Activated B cell treated with CpG ODN at 0.5 μM for 24 hours (primary cell): ENCODE measurements at places on chromosomes 12 and 14. TPM values are rescaled to one million over a fixed set of nuclear protein-coding genes. Genes with fewer than 3 reads are reported as not detected.

DNA sequence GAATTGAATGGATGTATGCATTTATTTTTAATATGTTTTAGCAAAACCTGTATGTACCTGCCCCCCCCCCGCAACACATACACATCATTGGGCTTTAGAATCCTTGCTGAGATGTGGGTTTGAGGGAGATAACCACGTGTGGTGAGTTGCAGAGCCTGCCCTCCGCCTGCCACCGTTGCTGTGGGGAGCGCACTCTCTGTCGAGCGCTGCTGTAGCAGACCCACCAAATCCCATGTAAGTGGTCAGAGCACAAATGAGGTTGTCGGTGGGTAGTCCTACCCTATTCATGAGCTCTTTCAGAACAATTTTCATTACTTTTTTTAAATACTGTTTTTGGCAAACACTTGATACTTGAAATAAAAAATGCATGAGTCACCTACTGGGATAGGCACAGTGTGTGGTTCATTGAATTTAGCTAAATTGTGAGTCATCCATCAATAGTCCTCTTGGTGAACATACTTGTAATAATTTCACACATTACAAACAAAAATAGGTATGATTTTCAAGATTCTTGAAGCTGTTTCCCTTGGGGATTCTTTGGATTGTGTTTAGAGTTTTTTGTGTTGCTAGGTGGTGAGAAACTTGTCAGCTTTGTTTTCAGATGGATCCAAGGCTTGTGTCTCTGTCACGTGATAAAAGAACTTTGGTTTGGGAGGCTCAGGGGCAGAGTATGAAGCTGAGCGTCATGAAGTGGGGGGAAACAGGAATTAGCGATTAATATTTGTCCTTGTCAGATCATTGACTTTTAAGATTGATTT, 107.6 kb downstream of the PTCSC3 start:
- no peaks in the 10 kb centered on the region for H3K4me1 ChIP-seq
- no peak overlapping the region for H3K27ac ChIP-seq
- no peaks in the 10 kb centered on the region for H3K36me3 ChIP-seq
- H3K4me3 ChIP-seq, result no peak overlapping the region

DNA sequence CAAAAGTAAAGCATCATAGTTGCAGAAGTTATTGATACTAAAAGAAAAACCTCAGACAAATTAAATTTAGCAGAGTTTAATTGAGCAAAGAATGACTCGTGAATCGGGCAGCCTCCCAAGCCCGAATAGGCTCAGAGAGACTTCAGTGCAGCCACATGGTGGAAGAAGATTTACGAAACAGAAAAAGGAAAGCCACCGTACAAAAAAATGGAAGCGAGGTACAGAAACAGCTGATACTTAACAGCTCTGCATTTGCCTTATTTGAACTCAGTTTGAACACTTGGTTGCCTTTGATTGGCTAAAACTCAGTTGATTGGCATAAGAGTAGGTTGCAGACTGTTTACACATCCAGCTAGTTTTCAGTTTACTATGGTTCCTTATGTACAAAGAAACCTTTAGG, 12.9 kb downstream of the TTC9 start:
- no peak for DNase-seq
- no peaks in the 10 kb centered on the region for H3K27me3 ChIP-seq
- H3K36me3 ChIP-seq, result peaks cover 36% of the 10 kb centered on the region
- peak overlapping the region; percentile 98 for H3K27ac ChIP-seq
- peaks cover 82% of the 10 kb centered on the region for H3K4me1 ChIP-seq

- no peaks in the 10 kb centered on the region for H3K27me3 ChIP-seq
- H3K27ac ChIP-seq, result no peak overlapping the region
- DNase-seq, result no peak
- no peaks in the 10 kb centered on the region for H3K4me1 ChIP-seq
- no peaks in the 10 kb centered on the region for H3K36me3 ChIP-seq
- H3K4me3 ChIP-seq, result no peak overlapping the region
These were observed 353.6 kb downstream of the TMTC2 start for GRCh38 chr12:83040339-83040738.

The AQP6 gene
- not detected in 2 replicates for total RNA-seq

The RTN1 gene
- total RNA-seq, result not detected in 2 replicates

- no peaks in the 10 kb centered on the region for H3K27me3 ChIP-seq
- DNase-seq, result no peak
- no peak overlapping the region for H3K27ac ChIP-seq
- H3K4me3 ChIP-seq, result no peak overlapping the region
- H3K36me3 ChIP-seq, result peaks cover 14% of the 10 kb centered on the region
- H3K4me1 ChIP-seq, result peaks cover 2% of the 10 kb centered on the region
These were observed 91.9 kb downstream of the DPF3 start for GRCh38 chr14:72801836-72802587.

The PLEK2 gene
- not detected in 2 replicates for total RNA-seq

GRCh38 chr12:5187136-5187535, 143.5 kb downstream of the KCNA5 start:
- peaks cover 9% of the 10 kb centered on the region for H3K27me3 ChIP-seq
- no peak for DNase-seq
- H3K27ac ChIP-seq, result no peak overlapping the region
- H3K36me3 ChIP-seq, result no peaks in the 10 kb centered on the region

DNA sequence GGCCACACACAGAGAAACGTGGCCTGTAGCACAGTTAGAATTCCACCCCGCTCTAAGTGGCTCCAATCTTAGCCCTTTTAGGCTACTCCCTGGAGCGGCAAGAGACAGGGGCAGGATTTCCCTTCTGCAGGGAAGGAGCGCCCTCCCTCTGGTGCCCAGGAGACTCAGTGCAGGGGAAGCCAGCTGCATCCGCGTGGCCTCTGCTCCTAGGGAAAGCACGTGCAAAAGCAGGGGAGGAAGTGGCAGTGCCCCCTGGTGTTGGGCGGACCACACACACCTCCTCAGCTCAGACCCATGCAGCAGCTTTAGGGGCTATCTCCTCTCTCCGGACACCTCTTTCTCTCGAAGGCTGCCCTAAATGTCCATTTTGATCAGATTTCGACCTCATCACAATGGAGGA, 50.0 kb downstream of the SPRING1 start:
- H3K4me1 ChIP-seq, result peaks cover 25% of the 10 kb centered on the region
- peaks cover 9% of the 10 kb centered on the region for H3K27me3 ChIP-seq
- no peaks in the 10 kb centered on the region for H3K36me3 ChIP-seq
- H3K4me3 ChIP-seq, result no peak overlapping the region
- no peak overlapping the region for H3K27ac ChIP-seq

- H3K27me3 ChIP-seq, result peaks cover 3% of the 10 kb centered on the region
- no peaks in the 10 kb centered on the region for H3K36me3 ChIP-seq
- DNase-seq, result no peak
These were observed 79.2 kb upstream of the PTHLH start for GRCh38 chr12:28051516-28052354.

DNA sequence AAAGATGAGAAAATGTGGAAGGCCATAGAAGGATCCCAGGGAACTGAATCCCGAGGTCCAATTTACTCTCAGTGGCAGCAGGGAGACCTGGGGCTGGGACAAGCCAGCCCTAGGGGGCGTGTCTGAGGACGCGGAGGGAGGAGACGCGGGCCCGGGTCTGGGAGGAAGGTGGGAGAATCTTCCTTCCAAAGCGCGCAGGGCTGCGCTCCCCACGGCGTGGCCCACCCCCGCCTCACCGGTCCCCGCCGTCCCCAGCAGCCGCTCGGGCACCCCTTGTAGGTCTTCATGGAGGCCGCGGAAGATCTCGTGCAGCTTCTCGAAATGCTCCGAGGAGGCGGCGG, 323 bp downstream of the VTI1B start:
- peak; percentile 47 for DNase-seq
- peak overlapping the region; percentile 89 for H3K27ac ChIP-seq
- H3K4me3 ChIP-seq, result peak overlapping the region; percentile 89
- H3K4me1 ChIP-seq, result peaks cover 42% of the 10 kb centered on the region
- H3K27me3 ChIP-seq, result no peaks in the 10 kb centered on the region

- DNase-seq, result no peak
- H3K27ac ChIP-seq, result no peak overlapping the region
- no peak overlapping the region for H3K4me3 ChIP-seq
These were observed 30.4 kb downstream of the MANSC1 start for GRCh38 chr12:12319451-12320183.

The ST8SIA1 gene
- total RNA-seq, result 0.31 TPM in 1 of 2 replicates, not detected in the other

DNA sequence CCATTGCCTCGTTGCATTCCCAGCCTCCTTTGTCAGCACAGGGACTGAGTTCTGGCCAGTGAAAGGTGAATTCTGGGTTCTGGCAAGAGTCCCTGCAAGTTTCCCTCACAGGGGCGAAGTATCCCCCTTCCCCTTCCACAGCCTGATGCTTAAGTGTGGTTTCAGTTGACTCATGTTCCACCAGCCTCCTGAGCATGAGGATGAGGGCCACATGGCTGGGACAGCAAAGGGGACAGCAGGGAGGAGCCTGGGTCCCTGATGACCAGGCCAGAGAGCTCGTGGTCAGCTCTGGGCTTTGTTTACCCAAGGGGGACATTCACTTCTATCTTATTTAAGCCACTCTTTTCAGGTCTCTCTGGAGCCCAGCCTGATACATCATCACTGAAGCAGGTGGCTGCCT, 36.5 kb downstream of the CACNA2D4 start:
- no peaks in the 10 kb centered on the region for H3K4me1 ChIP-seq
- peaks cover 13% of the 10 kb centered on the region for H3K27me3 ChIP-seq
- H3K27ac ChIP-seq, result no peak overlapping the region
- DNase-seq, result no peak

- no peak overlapping the region for H3K4me3 ChIP-seq
- H3K27me3 ChIP-seq, result peaks cover 32% of the 10 kb centered on the region
- H3K36me3 ChIP-seq, result no peaks in the 10 kb centered on the region
- peaks cover 4% of the 10 kb centered on the region for H3K4me1 ChIP-seq
These were observed 78.9 kb downstream of the EMP1 start for GRCh38 chr12:13275241-13276085.

- H3K4me1 ChIP-seq, result no peaks in the 10 kb centered on the region
- no peak overlapping the region for H3K4me3 ChIP-seq
- no peak for DNase-seq
These were observed 26.4 kb upstream of the STAB2 start for GRCh38 chr12:103560604-103561101.

GRCh38 chr12:50400104-50400637, 514 bp upstream of the LARP4 start:
- no peak for DNase-seq
- H3K36me3 ChIP-seq, result peaks cover 15% of the 10 kb centered on the region
- H3K4me3 ChIP-seq, result peak overlapping the region; percentile 97

DNA sequence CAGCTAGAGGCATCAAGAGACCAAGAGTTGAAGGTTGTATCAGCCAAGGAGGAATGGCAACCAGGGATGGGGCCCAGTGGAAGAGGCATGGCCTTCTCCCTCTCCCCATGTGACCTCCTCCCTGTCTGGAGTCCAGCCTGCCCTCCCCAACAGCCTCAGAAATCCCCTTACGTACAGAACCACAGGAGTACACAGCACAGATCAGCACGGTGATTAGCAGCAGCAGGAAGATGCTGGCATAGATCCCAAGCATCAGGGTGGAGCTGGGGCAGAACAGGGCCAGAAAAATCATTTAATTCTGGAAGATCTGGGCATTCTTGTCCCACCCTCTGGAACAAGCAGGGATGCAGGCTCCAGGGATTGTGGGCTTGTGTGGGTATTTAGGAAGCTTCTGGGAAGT, 14.4 kb downstream of the ADCY6 start:
- H3K4me3 ChIP-seq, result no peak overlapping the region
- H3K36me3 ChIP-seq, result no peaks in the 10 kb centered on the region
- H3K4me1 ChIP-seq, result no peaks in the 10 kb centered on the region
- no peak overlapping the region for H3K27ac ChIP-seq

The NOC4L gene
- total RNA-seq, result 28.1 and 29.1 TPM in 2 replicates

The PTHLH gene
- total RNA-seq, result not detected in 2 replicates

The GUCY2C gene
- 0.22 and 0.32 TPM in 2 replicates for total RNA-seq

GRCh38 chr12:27899151-27899661, 73.3 kb downstream of the PTHLH start:
- DNase-seq, result no peak
- H3K4me3 ChIP-seq, result no peak overlapping the region
- H3K36me3 ChIP-seq, result no peaks in the 10 kb centered on the region

GRCh38 chr14:95316821-95317220, 2.9 kb downstream of the CLMN start:
- no peak overlapping the region for H3K27ac ChIP-seq
- no peaks in the 10 kb centered on the region for H3K36me3 ChIP-seq
- H3K27me3 ChIP-seq, result no peaks in the 10 kb centered on the region
- H3K4me3 ChIP-seq, result no peak overlapping the region

- H3K4me1 ChIP-seq, result no peaks in the 10 kb centered on the region
- no peak overlapping the region for H3K27ac ChIP-seq
- H3K36me3 ChIP-seq, result no peaks in the 10 kb centered on the region
- DNase-seq, result no peak
These were observed 466.2 kb upstream of the FLRT2 start for GRCh38 chr14:85063747-85064146.

The ATL1 gene
- total RNA-seq, result 0.49 and 1.4 TPM in 2 replicates

- peaks cover 53% of the 10 kb centered on the region for H3K36me3 ChIP-seq
- H3K27ac ChIP-seq, result no peak overlapping the region
- no peak for DNase-seq
- H3K27me3 ChIP-seq, result no peaks in the 10 kb centered on the region
These were observed 28.5 kb upstream of the KLHL42 start for GRCh38 chr12:27751386-27752047.

The ZFHX2 gene
- 2.2 and 2.6 TPM in 2 replicates for total RNA-seq

The COQ5 gene
- 25.3 and 29.5 TPM in 2 replicates for total RNA-seq

The TAS2R8 gene
- total RNA-seq, result not detected in 2 replicates

- no peak overlapping the region for H3K27ac ChIP-seq
- H3K4me3 ChIP-seq, result no peak overlapping the region
- H3K27me3 ChIP-seq, result no peaks in the 10 kb centered on the region
- H3K36me3 ChIP-seq, result peaks cover 79% of the 10 kb centered on the region
These were observed 34.9 kb downstream of the RAD9B start for GRCh38 chr12:110536834-110537604.

- peaks cover 24% of the 10 kb centered on the region for H3K27me3 ChIP-seq
- DNase-seq, result no peak
- no peaks in the 10 kb centered on the region for H3K4me1 ChIP-seq
- no peak overlapping the region for H3K27ac ChIP-seq
These were observed 2.7 kb upstream of the DCD start for GRCh38 chr12:54650889-54651288.

The VRK1 gene
- total RNA-seq, result 30.2 and 32.1 TPM in 2 replicates

GRCh38 chr12:19428246-19428645, 11.0 kb upstream of the AEBP2 start:
- no peak for DNase-seq
- no peaks in the 10 kb centered on the region for H3K27me3 ChIP-seq
- no peaks in the 10 kb centered on the region for H3K36me3 ChIP-seq
- no peak overlapping the region for H3K4me3 ChIP-seq
- H3K4me1 ChIP-seq, result no peaks in the 10 kb centered on the region

The OVCH1 gene
- not detected in 2 replicates for total RNA-seq

DNA sequence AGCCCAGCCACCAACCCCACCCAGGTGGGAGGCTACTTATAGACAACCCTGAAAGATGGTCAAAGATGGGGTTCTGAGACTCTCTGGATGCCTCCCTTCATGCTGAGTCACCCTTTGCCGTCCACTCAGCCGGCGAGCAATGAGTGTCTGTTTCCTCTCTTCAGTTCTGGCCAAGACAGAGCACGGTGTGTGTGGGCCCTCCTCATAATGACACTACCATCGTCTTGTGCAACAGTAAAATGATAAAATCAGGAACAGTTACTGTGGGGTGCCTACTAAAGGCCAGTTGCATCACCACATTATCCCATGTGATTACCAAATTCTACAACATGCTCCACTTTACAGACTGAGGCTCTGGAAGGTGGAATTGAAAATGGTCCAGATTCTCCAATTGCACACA, 7.0 kb upstream of the BDKRB1 start:
- no peak overlapping the region for H3K4me3 ChIP-seq
- no peaks in the 10 kb centered on the region for H3K36me3 ChIP-seq
- no peak overlapping the region for H3K27ac ChIP-seq
- no peaks in the 10 kb centered on the region for H3K4me1 ChIP-seq
- no peak for DNase-seq

GRCh38 chr12:109968032-109968420, 28.1 kb downstream of the GIT2 start:
- H3K27me3 ChIP-seq, result no peaks in the 10 kb centered on the region
- H3K4me1 ChIP-seq, result peaks cover 8% of the 10 kb centered on the region
- DNase-seq, result no peak
- H3K36me3 ChIP-seq, result peaks cover 66% of the 10 kb centered on the region
- H3K4me3 ChIP-seq, result no peak overlapping the region
